Suppressor macrophage (primary cell): ENCODE measurements at places on chromosomes 5 and 9.

DNA sequence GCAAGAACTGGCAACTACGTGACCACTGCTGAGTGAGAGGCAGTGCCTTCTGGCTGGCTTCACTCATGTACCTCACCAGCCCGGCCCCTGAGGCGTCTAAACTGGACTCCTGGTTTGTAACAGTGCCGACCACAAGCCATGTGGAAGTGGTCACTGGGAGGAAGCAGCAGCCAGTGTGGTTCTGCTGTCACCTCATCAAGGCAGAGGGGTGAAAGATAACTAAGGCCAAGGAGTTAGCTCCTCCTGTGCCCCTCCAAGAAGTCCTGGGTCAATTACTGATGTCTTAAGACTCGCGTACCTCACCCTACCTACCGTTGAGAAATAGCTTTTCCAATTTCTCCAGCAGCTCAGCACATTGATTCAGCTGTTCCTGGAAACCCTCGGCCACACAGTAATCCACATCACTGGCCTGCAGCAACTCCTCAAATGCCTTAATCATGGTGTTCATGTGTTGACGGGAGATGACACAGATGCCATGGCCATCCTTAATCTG, 142.9 kb downstream of the CDK5RAP2 start:
- peak; percentile 77 for DNase-seq

DNA sequence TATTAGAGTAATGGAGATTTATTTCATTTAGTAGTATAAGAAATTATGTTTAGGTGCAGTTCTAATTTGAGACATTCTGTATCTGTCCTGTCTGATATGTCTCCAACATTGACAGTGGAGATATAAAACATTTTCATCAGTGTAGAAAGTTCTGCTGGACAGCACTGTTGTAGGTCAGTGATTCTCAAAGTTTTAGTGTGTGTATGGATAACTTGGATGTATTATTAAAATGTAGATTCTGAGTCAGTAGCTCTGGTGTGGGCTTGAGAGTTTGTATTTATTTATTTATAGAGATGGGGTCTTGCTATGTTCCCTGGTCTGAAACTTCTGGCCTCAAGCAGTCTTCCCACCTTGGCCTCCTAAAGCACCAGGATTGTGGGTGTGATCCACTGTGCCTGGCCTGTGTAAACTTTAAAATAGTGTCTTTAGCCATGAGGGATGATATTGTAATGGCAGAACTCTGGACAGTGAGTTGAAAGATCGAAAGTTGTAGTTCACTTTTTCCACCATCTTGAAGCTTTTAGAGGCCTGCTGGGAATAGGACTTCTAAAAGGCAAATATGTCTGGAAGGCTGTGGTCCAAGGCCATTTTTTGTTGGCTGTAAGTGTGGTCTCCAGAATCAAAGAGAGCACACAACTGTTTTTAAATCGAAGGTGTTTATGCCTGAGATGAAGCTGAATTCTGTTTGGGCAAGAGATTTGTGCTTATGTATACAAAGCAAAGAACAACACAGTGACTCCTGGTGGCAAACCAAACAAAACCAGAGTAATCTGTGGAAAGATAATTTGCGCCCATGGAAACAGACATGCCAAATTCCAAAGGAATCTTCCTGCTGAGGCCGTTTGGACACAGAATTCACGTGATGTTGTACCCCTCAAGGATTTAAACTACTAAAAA, 12.4 kb downstream of the UBAP1 start:
- DNase-seq: no peak

GRCh38 chr9:125258832-125259534, 2.6 kb upstream of the GAPVD1 start:
- peak; percentile 90 for DNase-seq

DNA sequence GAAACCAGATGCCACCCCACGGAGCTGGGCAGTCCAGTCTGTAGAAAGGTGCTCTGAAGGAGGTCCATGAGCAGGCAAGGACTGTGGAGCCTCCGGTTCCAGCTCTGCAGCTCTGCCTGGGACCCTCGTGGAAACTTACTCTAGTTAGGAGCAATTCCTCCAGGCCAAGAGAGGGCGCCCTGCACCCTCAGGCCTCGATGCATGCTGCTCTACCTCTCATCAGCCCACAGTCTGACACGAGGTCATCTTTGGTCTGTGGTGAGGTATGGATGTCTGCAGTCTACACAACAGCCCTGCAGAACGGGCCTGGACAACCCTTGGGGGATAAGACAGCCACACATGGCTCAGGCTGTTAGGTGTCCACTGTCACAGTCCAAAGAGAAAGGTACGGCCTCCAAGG, 50.6 kb upstream of the UBTD2 start:
- no peak for DNase-seq

GRCh38 chr5:99005506-99005905, 76.7 kb upstream of the CHD1 start:
- no peak for DNase-seq

DNA sequence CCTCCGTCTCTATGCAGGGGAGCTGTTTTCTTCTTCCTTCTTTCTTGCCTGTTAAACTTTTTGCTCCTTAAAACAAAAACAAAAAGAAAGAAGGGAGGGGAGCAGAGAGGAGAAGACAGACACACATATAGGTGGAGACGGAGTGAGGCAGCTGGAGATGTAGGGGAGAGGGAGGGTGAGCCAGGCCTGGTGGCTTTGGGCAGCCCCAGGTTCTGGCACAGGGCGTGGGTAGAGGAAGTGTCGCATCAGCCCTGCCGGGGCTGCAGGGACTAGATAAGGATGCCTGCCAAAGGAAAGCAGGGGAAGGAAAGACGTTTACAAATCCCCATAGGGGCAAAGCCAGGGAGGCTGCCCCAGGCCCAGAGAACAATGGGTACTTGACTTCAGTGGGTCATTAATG, 38.7 kb upstream of the PTGS1 start:
- peak; percentile 24 for DNase-seq

GRCh38 chr5:77844623-77845323, 68.6 kb upstream of the TBCA start:
- peak; percentile 19 for DNase-seq

- no peak for DNase-seq
These were observed 27.6 kb downstream of the ZNF622 start for GRCh38 chr5:16437977-16438376.

DNA sequence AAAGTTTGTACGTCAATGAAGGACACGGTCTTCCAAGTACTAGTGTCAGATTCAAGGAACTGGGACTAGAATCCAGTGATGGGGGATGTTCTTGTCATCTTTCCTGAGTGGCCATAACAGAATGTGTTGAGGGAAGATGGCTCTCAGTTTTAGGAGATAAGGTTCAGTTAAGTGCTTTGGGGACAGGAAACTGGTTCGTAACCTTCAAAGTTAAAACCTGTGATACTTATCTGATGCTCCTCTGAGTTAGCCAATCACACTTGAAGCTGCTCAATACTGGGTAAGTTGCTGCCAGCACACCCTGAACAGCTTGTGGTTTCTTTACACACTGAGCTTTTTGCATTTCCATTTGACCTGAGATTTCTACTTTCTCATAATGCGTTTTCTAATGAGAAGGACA, 64.4 kb downstream of the PIK3R1 start:
- no peak for DNase-seq
